Uterus (tissue), 4 donors: ENCODE measurements at places on chromosomes 1 and 21. TPM values are rescaled to one million over a fixed set of nuclear protein-coding genes. Genes with fewer than 3 reads are reported as not detected.

GBP2 gene
- total RNA-seq = 39.5 TPM

DYNLT5 gene
- total RNA-seq = 1.5 TPM

ZNF697 gene
- 6.4 TPM for total RNA-seq

BRDT gene
- not detected for total RNA-seq

S100B gene
- total RNA-seq = not detected

PIK3CD gene
- 9.7 TPM for total RNA-seq
